ENCODE measurements at places on chromosomes 2 and 18. TPM values are rescaled to one million over a fixed set of nuclear protein-coding genes. Genes with fewer than 3 reads are reported as not detected.

GPATCH11 gene
- 2.7 TPM for total RNA-seq

ERICH2 gene
- 2.0 TPM for total RNA-seq

INHBB gene
- 0.23 TPM for total RNA-seq

KIAA1328 gene
- total RNA-seq = 5.7 TPM

RBKS gene
- total RNA-seq = 1.1 TPM

LIMS2 gene
- 4.9 TPM for total RNA-seq

TMEM37 gene
- 11.0 TPM for total RNA-seq

PLCD4 gene
- total RNA-seq = 0.61 TPM

DNA sequence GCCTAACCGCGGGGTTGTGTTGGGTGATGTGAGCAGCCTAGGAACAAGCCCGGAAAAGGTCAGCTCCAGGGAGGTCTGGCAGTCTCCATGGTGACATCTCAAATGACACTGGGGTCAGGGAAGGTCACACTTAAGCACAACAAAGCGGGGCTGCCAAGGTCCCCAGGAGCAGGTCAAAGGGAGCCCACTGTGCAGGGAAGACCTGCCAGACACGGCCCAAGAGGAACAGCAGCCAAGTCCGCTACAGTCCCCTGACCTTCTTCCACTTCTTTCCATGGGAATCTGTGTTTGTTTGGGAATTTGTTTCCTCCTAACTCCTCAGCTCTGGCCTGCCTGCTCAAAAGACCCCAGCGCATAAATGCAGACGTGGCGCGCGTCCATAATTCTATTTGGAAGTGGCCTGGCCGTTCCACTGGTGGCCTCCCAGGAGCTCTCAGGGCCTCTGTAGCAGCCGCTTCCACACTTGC lies 232.1 kb upstream of the COPS8 start:
- no peak for DNase-seq
- peaks cover 20% of the 10 kb centered on the region for H3K4me1 ChIP-seq
- no peak overlapping the region for H3K4me3 ChIP-seq
- no peaks in the 10 kb centered on the region for H3K27me3 ChIP-seq
- no peak overlapping the region for H3K27ac ChIP-seq

GRCh38 chr2:59622599-59623308 lies 930.7 kb downstream of the BCL11A start:
- no peak overlapping the region for H3K27ac ChIP-seq
- no peak overlapping the region for H3K4me3 ChIP-seq
- H3K4me1 ChIP-seq = no peaks in the 10 kb centered on the region
- H3K27me3 ChIP-seq = no peaks in the 10 kb centered on the region
- H3K36me3 ChIP-seq = no peaks in the 10 kb centered on the region

DNA sequence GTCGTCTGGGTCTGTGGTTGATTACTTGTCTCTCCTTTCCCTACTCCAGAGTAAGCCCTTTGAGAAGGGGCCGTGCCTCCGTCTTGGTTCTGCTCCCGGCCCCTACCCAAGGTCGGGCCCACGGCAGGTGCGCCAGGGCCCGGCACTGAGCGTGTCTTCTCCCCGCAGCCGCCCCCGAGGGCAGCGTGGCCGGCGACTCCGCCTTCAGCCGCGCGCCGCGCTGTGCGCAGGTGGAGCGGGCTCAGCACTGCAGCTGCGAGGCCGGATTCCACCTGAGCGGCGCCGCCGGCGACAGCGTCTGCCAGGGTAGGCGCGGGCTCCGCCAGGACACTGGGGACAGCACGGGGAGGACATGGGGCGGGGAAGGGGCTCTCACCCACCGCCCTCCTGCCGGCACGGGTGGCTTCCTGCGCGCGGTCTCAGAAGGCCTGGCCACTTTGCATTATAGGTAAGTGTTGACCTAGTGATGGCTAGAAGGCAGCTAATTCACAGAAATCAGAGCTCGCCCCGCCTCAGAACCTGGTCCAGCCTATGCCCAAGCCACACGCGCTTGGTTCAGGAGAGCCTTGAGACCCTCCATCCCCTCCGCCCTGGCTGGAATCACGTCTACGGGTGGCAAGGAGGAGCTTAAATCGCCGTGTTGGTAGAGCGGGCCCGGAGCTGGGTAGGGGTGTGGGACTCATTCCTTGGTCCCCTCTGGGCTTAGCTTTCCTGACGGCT lies 43.5 kb downstream of the FBLN7 start:
- peaks cover 1% of the 10 kb centered on the region for H3K4me1 ChIP-seq
- no peak overlapping the region for H3K27ac ChIP-seq
- no peaks in the 10 kb centered on the region for H3K36me3 ChIP-seq
- peak overlapping the region; percentile 20 for H3K4me3 ChIP-seq

GRCh38 chr2:129469389-129469788 lies 510.1 kb upstream of the RAB6C start:
- H3K27me3 ChIP-seq = no peaks in the 10 kb centered on the region
- no peaks in the 10 kb centered on the region for H3K4me1 ChIP-seq
- no peak overlapping the region for H3K27ac ChIP-seq

- no peak overlapping the region for H3K27ac ChIP-seq
- DNase-seq = no peak
- peaks cover 3% of the 10 kb centered on the region for H3K4me1 ChIP-seq
- no peaks in the 10 kb centered on the region for H3K36me3 ChIP-seq
Observed at GRCh38 chr2:197163712-197164140, 146.9 kb downstream of the ANKRD44 start.

GRCh38 chr2:123163398-123163797 lies 861.7 kb upstream of the CNTNAP5 start:
- H3K27me3 ChIP-seq = no peaks in the 10 kb centered on the region
- H3K4me3 ChIP-seq = no peak overlapping the region
- no peaks in the 10 kb centered on the region for H3K36me3 ChIP-seq
- no peaks in the 10 kb centered on the region for H3K4me1 ChIP-seq

DNA sequence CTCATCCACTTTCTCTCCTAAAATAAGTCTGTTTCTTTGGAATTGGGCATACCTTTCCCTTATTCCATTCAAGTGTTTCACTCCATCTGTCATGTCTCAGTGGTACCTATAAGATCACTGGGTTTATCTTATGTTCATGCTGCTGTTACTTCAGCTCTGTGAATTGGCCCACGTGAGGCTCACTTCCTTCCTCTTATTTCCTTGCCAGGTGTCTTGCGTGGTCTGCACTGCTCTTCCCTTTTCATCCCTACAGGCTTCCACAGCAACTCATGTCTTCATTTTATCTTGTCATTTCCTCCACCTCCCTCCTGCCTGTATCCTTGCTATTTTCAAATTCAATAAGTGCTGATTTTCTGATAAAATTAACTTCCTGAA lies 159.1 kb upstream of the ALPP start:
- H3K36me3 ChIP-seq = no peaks in the 10 kb centered on the region
- no peaks in the 10 kb centered on the region for H3K4me1 ChIP-seq
- no peak overlapping the region for H3K27ac ChIP-seq
- no peak overlapping the region for H3K4me3 ChIP-seq

- no peak overlapping the region for H3K4me3 ChIP-seq
- no peaks in the 10 kb centered on the region for H3K27me3 ChIP-seq
- no peak for DNase-seq
- no peak overlapping the region for H3K27ac ChIP-seq
Observed at GRCh38 chr2:149991576-149991975, 404.0 kb upstream of the MMADHC start.

GRCh38 chr2:239531456-239532241 lies 130.8 kb upstream of the HDAC4 start:
- no peaks in the 10 kb centered on the region for H3K36me3 ChIP-seq
- H3K4me1 ChIP-seq = no peaks in the 10 kb centered on the region
- DNase-seq = no peak
- H3K4me3 ChIP-seq = no peak overlapping the region
- H3K27ac ChIP-seq = no peak overlapping the region

- no peak for DNase-seq
- H3K4me1 ChIP-seq = no peaks in the 10 kb centered on the region
- H3K36me3 ChIP-seq = no peaks in the 10 kb centered on the region
- H3K27me3 ChIP-seq = no peaks in the 10 kb centered on the region
Observed at GRCh38 chr18:44609181-44609941, 71.3 kb upstream of the SETBP1 start.

GRCh38 chr2:30106543-30106942 lies 40.3 kb upstream of the YPEL5 start:
- H3K27me3 ChIP-seq = no peaks in the 10 kb centered on the region
- H3K36me3 ChIP-seq = no peaks in the 10 kb centered on the region
- H3K27ac ChIP-seq = no peak overlapping the region
- H3K4me3 ChIP-seq = no peak overlapping the region
- no peaks in the 10 kb centered on the region for H3K4me1 ChIP-seq

DNA sequence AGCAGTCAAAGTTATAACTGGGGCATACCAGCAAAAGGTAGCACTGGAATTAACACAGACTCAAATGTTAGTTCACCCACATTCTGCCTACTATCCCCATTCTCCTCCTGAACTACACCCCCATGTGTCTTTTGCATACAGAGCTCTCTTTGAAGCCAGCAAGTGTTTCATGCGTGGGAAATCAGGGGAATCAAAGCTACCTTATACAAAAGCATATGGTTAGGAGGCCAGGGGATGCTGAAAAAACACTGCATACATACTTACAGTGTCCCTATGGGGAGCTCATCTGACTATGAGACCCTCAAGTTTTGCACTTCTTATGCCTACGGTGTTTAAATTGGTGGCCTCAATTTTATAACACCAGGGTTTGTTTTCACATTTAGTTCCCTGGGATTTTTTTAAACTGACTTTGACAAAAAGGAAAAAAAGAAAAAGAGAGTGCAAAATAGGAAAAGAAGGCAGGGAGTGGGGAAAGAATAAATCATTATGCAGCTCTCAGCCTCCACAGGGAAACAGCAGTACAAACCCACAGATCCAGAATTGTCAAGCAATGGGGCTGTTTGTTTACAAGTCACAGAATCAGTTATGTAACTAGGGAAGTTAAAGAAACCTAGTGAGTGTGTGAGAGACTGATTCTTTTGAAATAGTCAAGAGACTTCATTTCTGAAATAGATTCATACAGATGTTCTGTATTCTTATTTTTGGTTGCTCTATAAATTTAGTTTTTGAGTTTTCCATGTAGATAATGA lies 20.1 kb upstream of the PPP3R1 start:
- no peaks in the 10 kb centered on the region for H3K4me1 ChIP-seq
- H3K27ac ChIP-seq = no peak overlapping the region
- H3K27me3 ChIP-seq = no peaks in the 10 kb centered on the region

GRCh38 chr2:191411472-191411871 lies 166.3 kb downstream of the MYO1B start:
- H3K27ac ChIP-seq = no peak overlapping the region
- peaks cover 41% of the 10 kb centered on the region for H3K36me3 ChIP-seq
- H3K4me1 ChIP-seq = no peaks in the 10 kb centered on the region
- no peaks in the 10 kb centered on the region for H3K27me3 ChIP-seq

DNA sequence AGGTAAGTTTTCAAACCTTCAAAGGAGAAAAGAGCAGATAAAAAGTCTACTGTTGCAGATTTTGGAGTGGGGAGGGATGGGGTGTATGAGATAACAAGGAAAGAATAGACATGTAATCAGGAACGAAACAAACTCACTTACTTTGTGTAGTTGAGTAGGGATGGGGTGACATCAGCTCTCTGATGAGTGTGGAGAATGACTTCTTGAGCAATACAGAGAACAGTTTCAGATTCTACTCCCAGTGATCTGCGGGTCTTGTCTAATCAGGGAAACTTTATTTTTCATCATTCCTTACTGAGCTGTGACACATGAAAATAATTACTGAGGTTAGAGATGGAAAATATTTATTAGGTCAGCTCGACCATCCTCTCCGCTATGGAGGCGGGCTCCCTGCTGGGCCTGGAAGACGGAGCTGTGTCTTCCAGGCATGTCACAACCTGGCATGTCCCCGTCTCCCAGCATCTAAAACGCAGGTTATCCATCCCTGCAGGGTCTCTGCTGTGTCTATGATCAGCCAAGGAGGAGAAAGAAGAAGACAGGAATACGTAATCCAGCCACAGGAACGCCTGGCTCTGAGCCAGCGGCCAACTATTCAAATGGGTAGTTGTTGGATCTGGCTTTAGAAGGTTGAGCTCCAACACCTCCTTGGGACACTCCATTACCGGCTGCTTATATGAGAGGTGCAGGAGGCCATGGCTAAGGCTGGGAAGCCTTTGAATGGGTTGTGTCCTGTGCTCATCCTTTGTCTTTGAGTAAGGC lies 99.0 kb upstream of the SATB2 start:
- H3K36me3 ChIP-seq = no peaks in the 10 kb centered on the region
- H3K27me3 ChIP-seq = no peaks in the 10 kb centered on the region
- H3K4me1 ChIP-seq = no peaks in the 10 kb centered on the region
- no peak for DNase-seq
- no peak overlapping the region for H3K4me3 ChIP-seq

DNA sequence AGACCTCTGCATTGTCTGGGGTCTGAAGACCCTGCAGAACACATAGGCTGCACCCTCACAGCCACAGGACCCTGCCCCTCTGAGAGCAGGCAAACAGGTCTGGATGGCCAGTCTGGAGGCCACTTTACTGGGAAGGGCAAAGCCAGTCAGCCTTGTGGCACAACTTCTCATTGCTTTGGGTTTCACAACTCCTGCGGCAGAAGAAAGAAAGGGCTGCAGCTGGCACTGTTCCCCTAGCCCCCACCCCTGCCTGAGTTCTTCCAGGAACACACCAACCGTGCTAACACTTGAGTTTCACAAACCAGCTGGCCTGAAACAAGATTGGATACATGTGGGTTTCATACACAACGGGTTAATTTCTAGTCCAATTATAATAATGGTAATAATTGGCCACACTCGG lies 276.5 kb upstream of the MGAT5 start:
- no peak overlapping the region for H3K27ac ChIP-seq
- no peaks in the 10 kb centered on the region for H3K4me1 ChIP-seq
- no peaks in the 10 kb centered on the region for H3K36me3 ChIP-seq
- no peak for DNase-seq
- H3K27me3 ChIP-seq = no peaks in the 10 kb centered on the region

DNA sequence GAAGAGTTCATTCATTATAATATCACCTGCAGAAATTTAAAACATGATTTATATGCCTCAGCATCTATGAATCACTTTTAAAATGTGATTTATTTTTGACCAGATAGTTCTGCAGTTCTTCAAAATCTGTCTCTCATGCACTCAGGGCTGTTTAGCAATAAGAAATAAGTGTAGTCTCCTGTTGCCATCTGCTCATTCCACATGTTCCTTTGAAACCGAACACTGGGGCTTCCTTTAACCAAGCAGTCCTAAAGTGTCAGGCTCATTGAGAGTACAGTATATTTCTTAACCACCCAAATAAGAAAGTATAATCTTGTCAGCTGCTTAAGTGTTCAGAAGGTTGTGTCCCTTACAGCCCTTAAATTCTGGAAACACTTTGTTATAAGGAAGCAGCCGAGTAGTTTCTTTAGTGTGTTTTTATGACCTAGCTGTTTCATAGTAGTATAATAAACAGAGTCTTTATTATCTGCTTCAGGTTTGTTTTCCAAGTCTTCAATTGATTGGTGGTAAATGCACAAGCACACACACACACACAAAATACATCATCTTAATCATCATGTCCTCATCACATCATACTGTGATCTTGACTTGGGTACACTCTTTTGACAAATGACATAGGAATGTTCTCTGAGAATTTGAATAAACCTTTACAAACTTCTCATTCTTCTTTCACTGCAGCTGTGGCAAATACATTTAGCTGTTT lies 10.4 kb downstream of the WDR7 start:
- no peaks in the 10 kb centered on the region for H3K36me3 ChIP-seq
- no peak for DNase-seq

DNA sequence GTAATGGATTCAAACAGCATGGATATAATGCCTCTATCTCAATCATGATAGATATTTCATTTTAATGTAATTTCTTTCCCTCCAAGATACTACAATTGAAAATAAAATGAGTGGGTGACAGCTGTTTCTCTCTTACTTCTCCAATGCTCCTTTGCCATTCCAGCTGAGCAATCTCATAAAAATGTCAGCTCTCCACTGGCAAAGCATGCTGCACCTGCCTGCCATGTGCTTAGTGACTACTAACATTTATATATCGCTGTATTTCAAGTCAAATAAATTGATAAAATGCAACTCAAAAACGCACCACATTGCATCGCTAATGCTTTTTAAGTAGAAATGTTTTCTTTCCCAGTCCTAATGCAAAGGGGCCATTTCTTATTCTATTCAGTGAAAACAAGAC lies 1093.9 kb downstream of the CBLN2 start:
- DNase-seq = no peak
- H3K4me3 ChIP-seq = no peak overlapping the region
- H3K27ac ChIP-seq = no peak overlapping the region
- H3K27me3 ChIP-seq = no peaks in the 10 kb centered on the region
- H3K4me1 ChIP-seq = no peaks in the 10 kb centered on the region
- H3K36me3 ChIP-seq = no peaks in the 10 kb centered on the region

Measured in H1 (cell line).